Stimulated activated CD8-positive, alpha-beta memory T cell treated with anti-CD3 and anti-CD28 coated beads, Interleukin-4, amount 100 ng/mL, for 24 hours (primary cell): ENCODE measurements at places on chromosomes 12 and 14.

GRCh38 chr12:119235197-119235751 is 56.5 kb downstream of the HSPB8 start:
- no peak for DNase-seq

DNA sequence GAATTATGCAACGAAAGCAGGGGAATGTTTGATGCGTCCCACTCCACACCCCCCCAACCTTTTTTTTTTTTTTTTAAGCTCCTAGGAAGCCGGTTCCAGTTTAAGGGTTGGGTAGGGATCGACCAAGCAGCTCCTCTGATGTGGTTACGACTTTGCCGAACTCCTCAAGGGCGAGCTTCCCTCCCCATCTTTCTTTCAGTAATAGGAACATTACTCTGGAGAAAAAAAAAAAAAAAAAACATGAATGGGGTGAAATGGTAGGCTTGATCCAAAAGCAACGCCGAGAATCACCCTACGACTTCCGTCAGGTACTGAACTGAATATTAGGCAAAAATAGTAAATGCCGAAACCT is 9.6 kb downstream of the BMP4 start:
- no peak for DNase-seq

- DNase-seq = no peak
These were observed 44.2 kb upstream of the EMP1 start for GRCh38 chr12:13152281-13152680.

GRCh38 chr14:52918486-52918885 is 32.4 kb downstream of the FERMT2 start:
- DNase-seq = no peak

DNA sequence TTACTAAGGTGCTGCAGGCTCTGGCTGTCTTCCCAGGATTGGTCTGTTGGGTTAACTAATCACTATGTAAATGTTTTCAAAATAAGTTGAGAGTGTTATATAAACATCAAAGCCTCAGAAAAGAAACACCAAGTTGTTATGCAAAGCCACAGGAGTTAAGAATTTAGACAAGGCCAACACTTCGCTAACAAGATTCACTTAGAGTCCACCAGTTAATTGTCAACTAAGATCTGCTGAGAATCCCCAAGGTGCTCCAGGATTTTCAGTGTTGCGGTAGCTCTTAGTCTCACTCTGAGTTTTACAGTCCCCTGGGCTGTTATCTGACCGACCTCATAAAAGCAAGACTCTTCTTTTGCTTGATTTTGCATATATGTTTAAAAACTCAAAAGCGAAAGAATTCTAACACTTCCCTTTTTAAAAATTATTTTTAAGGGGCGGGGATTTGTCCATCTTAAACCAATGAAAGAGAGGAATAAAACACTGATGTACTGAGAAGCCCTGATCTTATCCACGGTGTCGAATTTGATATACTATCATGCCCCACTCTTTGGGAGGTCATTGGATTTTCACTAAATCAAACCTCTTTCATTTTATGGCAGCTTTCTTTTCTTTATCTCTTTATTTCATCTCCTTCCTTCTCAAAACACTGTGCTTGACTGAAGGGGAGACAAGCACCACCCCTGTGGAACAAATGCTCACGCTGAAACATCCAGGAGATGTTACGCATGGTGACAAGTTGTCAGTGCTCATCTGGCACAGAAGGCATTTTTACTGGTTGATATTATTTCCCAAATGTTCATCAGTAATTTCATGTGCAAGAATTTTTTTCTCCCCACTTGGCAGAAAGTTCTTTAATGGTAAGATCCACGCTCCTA is 7.0 kb downstream of the NIN start:
- no peak for DNase-seq
